ENCODE measurements at places on chromosomes 4 and X.

GRCh38 chr4:57370691-57371090 is 260.5 kb upstream of the IGFBP7 start:
- no peak for DNase-seq

DNA sequence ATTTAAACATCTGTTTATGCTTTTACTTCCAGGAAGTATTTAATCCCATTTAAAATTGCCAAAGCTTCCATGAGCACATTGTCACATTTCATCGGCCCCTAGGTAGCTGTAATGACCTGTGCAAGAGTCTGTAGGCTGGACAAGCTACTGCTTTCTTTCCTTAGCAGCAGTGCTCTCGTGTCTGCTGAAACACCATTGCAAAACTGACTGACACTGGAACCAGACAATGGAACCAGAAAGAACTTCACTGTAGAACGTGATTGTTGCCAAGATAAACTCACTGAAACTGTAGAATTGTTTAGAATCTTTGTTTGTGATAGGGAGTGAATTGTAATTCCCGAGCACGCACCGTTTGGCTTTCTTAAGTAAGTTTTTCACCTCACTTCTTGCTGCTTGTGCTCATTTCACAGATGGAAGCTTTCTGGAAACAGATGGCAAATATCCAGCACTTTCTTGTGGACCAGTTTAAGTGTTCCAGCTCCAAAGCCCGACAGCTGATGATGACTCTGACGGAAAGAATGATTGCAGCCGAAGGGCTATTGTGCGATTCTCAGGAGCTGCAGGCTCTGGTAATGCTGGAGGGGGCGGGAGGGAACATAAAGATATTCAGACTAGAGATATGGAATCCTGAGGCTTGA is 36.9 kb downstream of the EVC start:
- DNase-seq = no peak

DNA sequence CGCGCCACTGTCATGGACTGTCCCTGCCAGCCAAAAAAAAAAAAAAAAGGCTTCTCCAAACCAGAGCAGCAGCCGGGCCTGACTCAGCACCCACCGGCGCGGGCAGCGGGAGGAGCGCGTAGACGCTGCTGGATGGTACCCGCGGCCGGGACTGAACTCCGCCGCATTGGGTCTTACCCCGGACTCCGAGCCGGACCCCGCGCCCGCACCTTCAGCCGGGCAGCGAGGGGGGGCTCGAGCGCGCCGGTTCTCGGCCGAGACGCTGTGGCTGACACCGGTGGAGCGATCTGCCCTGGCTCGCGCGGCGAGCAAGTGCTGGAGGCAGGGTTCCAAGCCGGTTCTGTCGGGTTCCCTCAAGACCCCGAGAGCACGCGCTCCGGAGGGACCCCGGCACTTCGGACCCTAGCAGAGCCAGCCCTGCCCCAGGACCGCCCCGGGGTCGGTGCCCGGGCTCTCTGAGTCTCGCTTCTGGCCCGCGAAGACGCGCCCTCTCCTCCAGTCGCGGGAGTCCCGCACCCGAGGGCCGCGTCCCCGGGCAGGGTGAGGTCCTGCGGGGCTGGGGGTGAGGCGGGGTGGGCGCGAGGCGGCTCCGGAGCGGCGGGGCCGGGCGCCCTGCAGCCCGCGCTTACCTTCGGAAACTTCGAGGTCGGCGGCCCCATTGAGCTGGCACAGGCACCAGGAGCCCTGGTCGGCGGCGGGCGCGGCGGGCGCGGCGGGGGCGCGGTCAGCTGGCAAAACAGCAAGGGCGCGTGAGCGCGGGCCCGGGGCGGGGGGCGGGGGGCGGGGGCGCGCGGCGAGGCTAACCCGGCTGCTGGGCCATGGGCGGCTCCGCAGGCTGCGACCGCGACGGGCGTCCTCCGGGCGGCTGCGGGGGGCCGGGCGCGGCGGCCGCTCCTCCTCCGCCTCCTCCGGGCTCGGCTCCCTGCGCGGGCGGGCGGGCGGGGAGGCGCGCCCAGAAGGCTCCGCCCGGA is 11.8 kb upstream of the MAN2B2 start:
- DNase-seq = no peak

GRCh38 chrX:24133312-24133711 is 16.2 kb upstream of the ZFX start:
- no peak for DNase-seq

GRCh38 chrX:135200297-135200696 is 29.1 kb upstream of the CT55 start:
- no peak for DNase-seq

- no peak for DNase-seq
Observed at GRCh38 chr4:25343671-25344070, 31.1 kb downstream of the ZCCHC4 start.

GRCh38 chr4:52247941-52248340 is 196.8 kb downstream of the SPATA18 start:
- DNase-seq = no peak

GRCh38 chr4:172850838-172851237 is 317.8 kb upstream of the GALNT7 start:
- DNase-seq = no peak

DNA sequence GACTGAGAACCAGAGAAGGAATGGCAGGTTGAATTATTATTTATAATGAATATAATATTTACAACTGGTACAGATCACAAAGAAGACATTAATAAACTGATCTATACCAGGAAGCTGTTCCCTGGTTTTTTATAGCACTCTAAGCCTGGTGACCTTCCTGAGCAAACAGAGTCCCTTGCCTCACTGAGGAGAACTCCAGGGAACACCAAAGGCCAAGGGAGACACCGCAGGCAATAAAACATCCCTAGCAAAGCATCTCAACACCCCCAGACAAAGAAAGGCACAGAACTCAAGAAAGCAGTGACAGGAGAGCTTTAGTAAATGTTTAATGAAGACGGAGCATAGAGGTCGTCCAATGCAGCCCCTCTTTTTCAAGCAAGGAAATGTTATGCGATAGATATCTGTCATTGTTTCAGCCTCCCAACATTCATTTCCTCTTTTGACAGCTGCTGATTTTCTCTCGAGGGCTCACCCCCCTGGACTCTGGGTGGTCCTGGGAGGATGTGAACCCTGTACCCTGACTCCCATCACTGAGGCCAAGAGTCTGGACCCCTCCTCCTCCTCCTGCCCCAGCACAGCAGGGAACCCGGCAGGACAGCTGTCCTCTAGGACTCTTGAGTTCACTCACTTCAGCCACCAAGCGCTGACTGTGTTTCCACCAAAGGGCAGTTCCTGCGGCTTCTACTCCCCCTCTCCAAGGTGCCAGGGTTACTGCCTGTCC is 342.5 kb upstream of the GATB start:
- no peak for DNase-seq
